ENCODE measurements at places on chromosomes 3 and 15.

- no peaks in the 10 kb centered on the region for H3K36me3 ChIP-seq
- no peak overlapping the region for H3K4me3 ChIP-seq
- H3K27ac ChIP-seq = no peak overlapping the region
- no peaks in the 10 kb centered on the region for H3K4me1 ChIP-seq
- no peak for DNase-seq
Measured at GRCh38 chr3:165814380-165814779, 22.8 kb downstream of the BCHE start.

GRCh38 chr15:68097029-68097428, 42.9 kb downstream of the PIAS1 start:
- DNase-seq = no peak
- H3K4me3 ChIP-seq = no peak overlapping the region
- H3K4me1 ChIP-seq = peaks cover 55% of the 10 kb centered on the region

- H3K4me1 ChIP-seq = peaks cover 38% of the 10 kb centered on the region
- peaks cover 19% of the 10 kb centered on the region for H3K36me3 ChIP-seq
- no peak for DNase-seq
- no peak overlapping the region for H3K27ac ChIP-seq
Measured at GRCh38 chr15:81317642-81318017, 6.3 kb downstream of the STARD5 start.

GRCh38 chr3:1963896-1964295, 134.8 kb upstream of the CNTN4 start:
- H3K36me3 ChIP-seq = peaks cover 1% of the 10 kb centered on the region
- no peaks in the 10 kb centered on the region for H3K4me1 ChIP-seq
- DNase-seq = no peak
- H3K4me3 ChIP-seq = no peak overlapping the region

- H3K4me1 ChIP-seq = peaks cover 30% of the 10 kb centered on the region
- H3K27me3 ChIP-seq = no peaks in the 10 kb centered on the region
- no peak for DNase-seq
- no peak overlapping the region for H3K4me3 ChIP-seq
- no peak overlapping the region for H3K27ac ChIP-seq
Measured at GRCh38 chr15:79322945-79323344, 12.0 kb downstream of the TMED3 start.

DNA sequence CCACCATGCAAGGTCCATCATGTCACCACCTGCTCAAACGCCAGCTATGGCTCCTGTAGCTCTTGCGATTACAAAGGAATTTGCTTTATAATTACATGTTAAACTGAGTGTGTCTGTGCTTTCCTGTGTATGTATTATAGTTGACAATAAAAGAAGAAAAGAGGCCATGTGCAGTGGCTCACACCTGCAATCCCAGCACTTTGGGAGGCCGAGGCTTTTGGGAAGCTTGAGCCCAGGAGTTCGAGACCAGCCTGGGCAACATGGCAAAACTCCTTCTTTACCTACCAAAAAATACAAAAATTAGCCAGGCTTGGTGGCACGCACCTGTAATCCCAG, 27.0 kb downstream of the ATRIP start:
- H3K27ac ChIP-seq = peak overlapping the region; percentile 97
- H3K36me3 ChIP-seq = peaks cover 28% of the 10 kb centered on the region
- DNase-seq = no peak
- H3K4me3 ChIP-seq = peak overlapping the region; percentile 85
- peaks cover 54% of the 10 kb centered on the region for H3K4me1 ChIP-seq

- no peak for DNase-seq
- H3K4me1 ChIP-seq = peaks cover 6% of the 10 kb centered on the region
- H3K36me3 ChIP-seq = no peaks in the 10 kb centered on the region
Measured at GRCh38 chr15:49471733-49472132, 48.7 kb downstream of the FGF7 start.

All from central memory CD8-positive, alpha-beta T cell (primary cell).